ENCODE measurements at places on chromosomes 5 and 9.
A peak's percentile ranks its signal among the peaks of the same experiment; 100 is the strongest.

GRCh38 chr5:170587808-170588207 lies 84.0 kb downstream of the KCNIP1 start:
- no peak for DNase-seq

GRCh38 chr5:159749146-159749545 lies 167.1 kb upstream of the ADRA1B start:
- DNase-seq = no peak

DNA sequence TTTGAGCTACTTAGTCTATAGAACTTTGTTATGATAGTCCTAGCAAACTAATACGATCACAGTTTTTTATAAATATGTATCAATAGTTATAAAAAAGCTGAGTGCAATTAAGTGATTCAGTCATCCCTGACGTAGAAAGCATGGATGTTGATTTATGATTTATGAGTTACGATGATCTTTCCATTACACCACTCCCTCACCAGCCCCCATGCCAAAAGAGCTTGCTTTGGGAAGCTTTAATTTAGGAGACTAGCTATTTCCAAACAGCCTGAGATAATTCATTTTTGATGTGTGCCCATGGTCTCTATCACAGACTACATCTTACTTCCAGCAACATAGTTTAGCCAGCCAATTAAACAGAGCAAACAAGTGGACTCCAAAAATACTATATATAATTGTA lies 256.8 kb downstream of the GABRG2 start:
- no peak for DNase-seq

GRCh38 chr5:97193355-97193688 lies 10.3 kb upstream of the RIOK2 start:
- no peak for DNase-seq

GRCh38 chr9:81776390-81776789 lies 87.0 kb upstream of the TLE1 start:
- peak; percentile 38 for DNase-seq

DNA sequence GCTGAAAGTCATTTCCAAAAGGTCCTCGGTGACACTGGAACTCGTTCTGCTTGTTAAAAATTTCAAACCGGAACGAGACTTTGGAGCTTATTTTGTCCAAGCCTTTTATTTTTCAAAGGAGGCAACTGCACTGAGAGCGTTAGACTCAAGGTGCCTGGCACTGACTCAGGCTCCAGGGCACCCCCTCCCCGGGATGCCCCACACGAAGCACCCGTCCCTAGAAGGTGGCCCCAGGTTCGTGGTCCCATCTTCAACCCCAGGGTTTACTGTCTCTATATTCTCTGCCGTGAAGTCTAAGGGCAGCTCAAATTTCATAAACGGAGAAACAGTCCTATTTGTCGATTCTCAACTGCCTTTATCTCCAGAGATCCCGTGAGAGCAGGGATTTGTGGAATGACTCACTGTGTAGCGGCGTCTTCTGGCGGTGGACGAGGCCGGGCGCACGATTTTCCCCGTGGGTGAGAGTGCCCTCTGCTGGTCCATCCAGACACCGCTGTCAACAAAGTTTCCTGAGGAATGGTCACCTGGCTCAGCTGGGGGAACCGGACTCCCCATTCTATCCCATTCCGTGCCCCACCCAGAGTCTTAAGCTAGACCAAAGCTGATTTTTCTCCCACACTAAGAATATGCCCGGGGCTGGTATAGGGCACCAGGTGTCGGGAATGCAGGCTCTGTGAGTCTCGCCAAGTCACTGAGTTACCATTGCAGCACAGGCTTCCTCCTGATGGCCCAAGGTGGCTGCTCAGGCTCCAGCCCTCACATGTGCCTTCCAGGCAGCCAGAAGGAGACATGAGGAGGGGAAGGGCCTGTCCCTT lies 27.1 kb upstream of the SLC6A19 start:
- peak; percentile 71 for DNase-seq

DNA sequence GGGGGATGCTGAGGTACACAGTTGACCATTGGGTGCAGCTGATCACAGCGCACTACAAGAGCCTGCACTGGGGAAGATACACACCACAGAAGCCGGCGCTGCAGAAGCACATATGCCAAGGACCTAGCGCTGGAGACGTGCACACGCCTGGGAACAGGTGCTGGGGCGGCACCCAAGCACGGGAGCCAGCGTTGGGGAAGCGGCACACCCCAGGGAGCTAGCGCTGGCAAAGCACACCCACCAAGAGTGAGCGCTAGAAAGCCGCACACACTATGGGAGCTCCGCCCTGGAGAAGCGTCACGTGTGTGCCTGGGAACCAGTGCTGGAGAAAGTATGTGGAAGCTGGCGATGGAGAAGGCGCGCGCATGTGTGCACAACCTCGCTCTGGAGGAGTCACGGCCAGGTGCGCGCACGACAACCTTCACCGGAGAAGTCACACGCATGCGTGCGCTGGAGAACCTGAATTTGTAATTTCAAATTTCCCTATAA lies 4.5 kb downstream of the FANCC start:
- DNase-seq = no peak

GRCh38 chr9:90841213-90841612 lies 39.6 kb downstream of the SYK start:
- no peak for DNase-seq

GRCh38 chr5:146765089-146765832 lies 113.3 kb downstream of the PPP2R2B start:
- peak; percentile 7 for DNase-seq

GRCh38 chr9:127651697-127652610 lies 39.9 kb downstream of the STXBP1 start:
- no peak for DNase-seq

DNA sequence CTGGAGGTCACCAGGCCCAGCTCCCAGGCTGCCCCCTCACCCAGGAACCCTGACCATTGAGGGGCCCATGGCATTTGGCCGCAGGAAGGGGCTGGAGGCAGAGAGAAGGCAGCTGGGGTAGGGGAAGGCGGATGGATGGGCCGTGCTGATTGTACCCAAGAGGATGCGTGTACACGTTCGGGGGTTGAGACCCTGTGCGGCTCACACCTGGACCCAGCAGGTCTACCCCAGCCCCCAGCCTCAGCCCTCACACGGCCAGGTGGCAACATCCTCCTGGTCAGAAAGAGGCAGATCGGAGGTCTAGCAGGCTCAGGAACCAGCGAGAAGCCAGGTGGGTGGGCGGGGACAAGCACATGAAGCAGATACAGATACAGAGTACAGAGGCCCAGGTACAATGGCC lies 33.7 kb downstream of the NACC2 start:
- DNase-seq = no peak

GRCh38 chr5:90983711-90984124 lies 399.4 kb downstream of the ARRDC3 start:
- no peak for DNase-seq

- no peak for DNase-seq
Measured at GRCh38 chr9:133690081-133690561, 48.0 kb downstream of the SARDH start.
